CMK (cell line): ENCODE measurements at places on chromosomes 1 and 21.

GRCh38 chr1:93313026-93313425, 32.7 kb upstream of the DR1 start:
- no peak for DNase-seq

DNA sequence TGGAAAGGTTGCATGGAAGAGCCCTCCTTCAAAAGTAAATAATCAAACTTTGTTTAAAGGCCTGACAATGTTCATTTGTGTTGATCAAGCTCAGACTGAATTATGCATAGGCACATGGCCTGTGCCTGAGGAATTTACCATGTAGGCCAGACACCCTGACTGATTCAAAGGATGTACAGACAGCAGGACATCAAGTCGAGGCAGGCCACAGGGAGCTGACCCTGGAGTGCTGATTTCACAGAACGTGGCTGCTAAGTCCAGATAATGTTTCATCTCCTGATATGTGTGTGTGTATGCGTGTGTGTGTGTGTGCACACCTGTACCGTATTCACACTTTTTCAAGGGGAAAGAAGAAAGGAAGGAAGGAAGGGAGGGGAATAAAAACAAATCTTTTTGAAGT, 34.1 kb downstream of the NAV1 start:
- DNase-seq, result no peak

DNA sequence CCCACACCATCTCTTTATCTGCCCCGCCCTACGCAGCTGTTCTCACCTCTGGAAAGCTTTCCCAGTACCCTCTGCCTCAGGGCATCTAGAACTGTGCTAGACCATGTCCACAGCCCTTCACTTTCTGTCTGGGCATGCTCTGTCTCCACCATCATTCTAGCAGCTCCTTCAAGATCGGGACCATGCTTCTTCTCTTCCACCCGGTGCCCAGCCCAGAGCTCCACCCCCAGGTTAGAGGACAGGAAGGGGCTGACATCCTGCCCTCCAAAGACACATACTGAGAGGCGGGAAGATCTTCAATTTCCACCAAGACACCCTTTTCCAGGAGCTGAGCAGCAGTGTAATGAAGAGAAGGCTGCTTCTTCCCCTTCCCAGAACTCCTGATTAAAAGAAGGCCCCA, 27.7 kb upstream of the MEF2D start:
- no peak for DNase-seq

- no peak for DNase-seq
These were observed 15.8 kb downstream of the TINAGL1 start for GRCh38 chr1:31592132-31592531.

DNA sequence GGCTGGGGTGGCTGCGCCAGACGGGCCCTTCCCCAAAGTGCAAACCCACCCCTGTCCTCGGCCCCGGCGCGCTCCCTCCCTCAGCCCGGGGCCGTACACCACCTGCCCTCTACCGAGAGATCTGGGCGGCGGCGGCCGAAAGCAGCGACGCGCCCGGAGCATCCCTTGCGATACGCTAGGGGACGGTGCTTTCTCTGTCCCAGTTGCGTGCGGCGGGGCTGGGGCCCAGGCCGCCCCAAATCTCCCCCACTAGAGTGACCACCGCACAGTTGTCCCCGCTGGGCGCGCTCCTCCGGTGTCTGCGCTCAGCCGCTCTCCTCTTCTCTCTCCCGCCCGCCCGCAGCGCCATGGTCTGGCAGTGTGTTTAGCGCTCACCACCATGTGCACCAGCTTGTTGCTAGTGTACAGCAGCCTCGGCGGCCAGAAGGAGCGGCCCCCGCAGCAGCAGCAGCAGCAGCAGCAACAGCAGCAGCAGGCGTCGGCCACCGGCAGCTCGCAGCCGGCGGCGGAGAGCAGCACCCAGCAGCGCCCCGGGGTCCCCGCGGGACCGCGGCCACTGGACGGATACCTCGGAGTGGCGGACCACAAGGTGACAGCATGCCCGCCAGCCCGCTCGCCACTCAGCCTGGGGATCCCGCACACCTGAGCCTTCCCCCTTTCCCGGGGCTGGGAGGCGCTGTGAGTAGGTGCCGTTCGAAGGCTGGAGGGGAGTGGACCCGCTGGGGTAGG, 1.0 kb downstream of the ST6GALNAC5 start:
- DNase-seq, result no peak

- DNase-seq, result peak; percentile 3
These were observed 117.3 kb downstream of the MAB21L3 start for GRCh38 chr1:116228511-116228910.
